Purkinje cell (primary cell): ENCODE measurements at places on chromosomes 3 and 15. TPM values are rescaled to one million over a fixed set of nuclear protein-coding genes. Genes with fewer than 3 reads are reported as not detected.

The RPUSD2 gene
- polyA plus RNA-seq = 2.1 and 5.3 TPM in 2 replicates

The STRA6 gene
- polyA plus RNA-seq = not detected in 2 replicates

The PP2D1 gene
- polyA plus RNA-seq = not detected in 2 replicates

The ADAMTS7 gene
- polyA plus RNA-seq = not detected in 2 replicates

The MYL3 gene
- 0.27 TPM in 1 of 2 replicates, not detected in the other for polyA plus RNA-seq

The HRG gene
- not detected in 2 replicates for polyA plus RNA-seq

The PCLAF gene
- polyA plus RNA-seq = 0.11 and 2.1 TPM in 2 replicates

The SLC9C1 gene
- polyA plus RNA-seq = not detected in 2 replicates

The FETUB gene
- polyA plus RNA-seq = not detected in 2 replicates

The AADACL2 gene
- polyA plus RNA-seq = not detected in 2 replicates

The CHDH gene
- 0.75 and 1.2 TPM in 2 replicates for polyA plus RNA-seq

The CDHR4 gene
- not detected in 2 replicates for polyA plus RNA-seq

The EPHA6 gene
- polyA plus RNA-seq = 2.6 TPM in 1 of 2 replicates, not detected in the other
